ENCODE measurements at places on chromosomes 7 and 10.

DNA sequence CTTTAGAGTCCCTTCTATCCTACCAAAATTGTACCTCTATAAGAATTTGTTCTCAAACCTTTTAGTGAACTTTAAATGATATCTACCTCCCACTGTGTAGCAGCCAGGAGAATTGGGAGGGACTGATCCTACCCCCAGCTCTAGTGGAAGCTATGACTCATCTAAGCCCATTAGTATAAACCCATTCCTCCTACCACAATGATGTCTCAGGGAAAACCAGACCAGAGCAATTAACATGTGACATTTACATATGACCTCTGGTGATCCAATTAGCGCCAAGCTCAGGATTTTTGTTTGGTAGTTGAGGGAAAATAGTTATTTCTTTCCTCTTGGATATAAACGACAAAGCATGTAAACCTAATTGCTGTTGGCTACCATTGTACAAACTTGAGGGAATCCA lies 33.1 kb upstream of the R3HCC1L start:
- DNase-seq: no peak

DNA sequence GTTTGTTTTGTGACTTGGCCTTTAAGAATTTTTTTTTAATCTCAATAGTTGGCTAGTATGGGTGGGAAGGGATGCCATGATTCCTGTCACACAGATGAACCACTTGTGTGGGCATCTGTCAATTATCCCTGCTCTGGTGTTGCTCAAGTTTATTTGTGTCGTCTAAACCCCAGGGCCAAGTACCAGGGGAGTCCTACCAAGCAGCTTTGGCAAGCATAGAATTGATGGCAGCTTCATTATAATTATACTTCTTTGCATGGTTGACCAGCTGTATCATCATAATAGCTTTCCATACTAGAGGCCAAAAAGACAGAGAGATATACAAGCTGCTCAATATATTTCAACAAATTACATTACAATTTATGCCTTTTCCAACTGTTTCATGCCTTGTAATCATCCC lies 30.4 kb downstream of the SUGCT start:
- no peak for DNase-seq

DNA sequence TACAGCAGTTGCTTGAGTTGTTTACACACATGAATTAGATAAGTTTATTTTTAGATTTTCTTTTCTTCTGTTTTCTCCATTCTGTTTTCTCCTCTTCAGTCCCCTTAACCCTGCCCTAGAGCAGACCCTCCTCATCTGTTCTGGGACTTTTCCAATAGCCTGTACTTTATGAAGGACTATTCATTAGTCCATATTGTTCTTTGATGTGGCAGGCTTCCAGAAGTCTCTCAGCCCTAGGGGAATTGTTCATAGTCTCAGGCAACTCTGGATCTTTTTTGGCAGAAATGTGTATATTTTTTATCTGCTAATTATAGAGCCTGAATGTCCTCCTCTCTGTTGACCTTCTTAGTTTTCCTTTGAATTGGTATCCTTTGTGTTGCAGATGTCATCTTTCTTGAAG lies 25.4 kb downstream of the KAT6B start:
- DNase-seq: no peak

DNA sequence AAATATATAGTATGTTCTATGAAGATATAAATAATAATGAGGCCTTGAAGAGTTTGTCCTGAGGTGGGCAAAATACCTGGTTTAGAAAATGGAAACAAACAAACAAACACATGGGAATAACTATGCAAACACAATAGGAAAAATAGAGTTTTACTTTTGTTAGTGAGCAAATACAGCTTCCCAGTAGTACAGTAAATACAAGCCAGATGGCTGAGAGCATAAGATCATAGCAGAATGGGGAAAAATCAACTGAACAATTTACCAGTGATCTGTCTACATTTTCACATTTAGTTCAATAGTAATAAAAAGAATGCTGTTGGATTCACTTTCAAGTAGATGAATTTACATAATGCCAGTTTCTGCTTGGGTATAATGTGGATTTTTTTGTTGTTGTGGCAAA lies 45.1 kb downstream of the ADD3 start:
- no peak for DNase-seq

DNA sequence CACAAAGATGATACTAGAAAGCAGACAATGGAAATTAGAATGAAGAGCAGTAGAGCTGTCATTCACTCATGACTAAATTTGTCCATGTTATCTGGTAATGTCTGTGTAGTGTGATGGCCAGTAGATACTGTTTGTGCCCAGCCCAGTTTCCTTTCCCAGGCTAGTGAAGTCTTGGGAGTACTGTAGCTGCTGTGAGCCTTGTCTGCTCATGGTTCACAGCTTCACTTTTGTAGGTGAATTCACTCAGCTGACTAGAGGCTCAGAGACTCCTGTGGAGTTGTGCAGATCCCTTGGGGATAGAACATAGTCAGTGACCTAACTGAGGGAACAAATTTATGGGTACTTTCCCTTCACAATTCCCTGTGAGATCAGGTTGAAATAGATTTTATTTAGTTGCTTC lies 572.5 kb downstream of the ARL4A start:
- DNase-seq: no peak

- DNase-seq: no peak
Observed at GRCh38 chr7:144908324-144908723, 72.5 kb upstream of the TPK1 start.

Measured in CD4-positive, alpha-beta T cell treated with Interleukin-4 for 1 hour (primary cell).